Stimulated activated CD4-positive, alpha-beta T cell treated with anti-CD3 and anti-CD28 coated beads, Interleukin-15, amount 100 ng/mL, for 1 hour (primary cell): ENCODE measurements at places on chromosomes 2 and 18.

- no peak for DNase-seq
These were observed 36.6 kb downstream of the CEP68 start for GRCh38 chr2:65092791-65093190.

DNA sequence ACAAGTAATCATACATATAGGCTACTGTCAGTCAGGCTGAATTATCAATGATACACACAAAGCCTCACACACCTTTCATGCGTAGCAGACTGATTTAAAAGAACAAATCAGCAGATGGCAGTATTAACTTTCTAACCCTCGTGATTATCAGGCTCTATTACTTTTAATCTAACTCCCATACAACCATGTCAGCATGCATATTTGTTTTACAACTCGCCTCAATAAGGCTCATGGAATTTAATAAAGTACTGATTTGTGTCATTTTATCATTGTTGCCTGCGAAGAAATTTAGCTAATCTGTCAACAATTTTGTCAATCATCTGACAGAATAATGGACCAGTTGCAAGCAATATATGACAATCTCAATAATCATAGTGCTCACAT lies 82.8 kb downstream of the SLC25A12 start:
- no peak for DNase-seq

DNA sequence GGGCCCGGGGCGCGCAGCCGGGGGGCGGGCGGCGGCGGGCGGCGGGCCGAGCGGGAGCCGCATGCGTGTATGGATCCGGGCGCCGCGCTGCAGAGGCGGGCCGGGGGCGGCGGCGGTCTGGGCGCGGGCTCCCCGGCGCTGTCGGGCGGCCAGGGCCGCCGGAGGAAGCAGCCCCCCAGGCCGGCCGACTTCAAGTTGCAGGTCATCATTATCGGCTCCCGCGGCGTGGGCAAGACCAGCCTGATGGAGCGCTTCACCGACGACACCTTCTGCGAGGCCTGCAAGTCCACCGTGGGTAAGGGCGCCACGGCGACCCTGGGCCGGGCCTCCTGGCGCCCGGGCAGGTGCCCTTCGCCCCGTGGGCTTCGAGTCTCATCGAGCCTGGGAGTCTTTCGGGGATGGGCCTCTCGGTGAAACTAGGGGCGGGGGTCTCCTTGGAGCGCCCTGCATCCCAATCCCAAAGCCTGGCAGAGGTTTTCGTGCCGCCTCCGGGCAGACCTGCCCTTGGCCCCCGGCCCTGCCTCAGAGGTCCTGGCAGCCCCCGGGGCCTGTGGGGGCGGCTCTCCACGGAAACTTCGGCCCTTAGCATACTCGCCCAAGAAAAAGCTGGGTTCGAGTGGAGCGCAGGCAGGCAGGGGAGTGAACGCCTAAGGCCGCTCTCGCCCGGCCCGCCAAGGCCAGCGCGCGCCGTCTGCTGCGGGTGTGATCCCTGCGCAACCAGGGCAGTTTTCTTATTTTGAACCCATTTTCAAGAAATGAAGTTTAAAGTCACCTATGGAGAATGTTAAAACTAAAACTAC lies 622 bp downstream of the RAB12 start:
- no peak for DNase-seq

DNA sequence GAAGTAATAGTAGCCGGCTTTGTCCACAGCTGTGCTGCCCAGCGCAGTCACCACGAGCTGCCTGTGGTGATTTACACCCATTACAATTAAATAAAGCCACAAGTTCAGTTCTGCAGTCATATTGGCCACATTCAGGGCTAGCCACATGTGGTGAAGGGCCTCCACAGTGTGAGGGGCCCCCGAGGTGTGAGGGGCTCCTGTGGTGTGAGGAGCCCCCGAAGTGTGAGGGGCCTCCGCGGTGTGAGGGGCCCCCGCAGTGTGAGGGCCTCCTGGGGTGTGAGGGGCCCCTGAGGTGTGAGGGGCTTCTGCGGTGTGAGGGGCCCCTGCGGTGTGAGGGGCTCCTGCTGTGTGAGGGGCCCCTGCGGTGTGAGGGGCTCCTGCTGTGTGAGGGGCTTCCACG lies 191.2 kb downstream of the CTIF start:
- no peak for DNase-seq

GRCh38 chr2:144358979-144359541 lies 160.9 kb downstream of the ZEB2 start:
- no peak for DNase-seq

- DNase-seq: no peak
These were observed 81.9 kb downstream of the TGOLN2 start for GRCh38 chr2:85245891-85246290.

DNA sequence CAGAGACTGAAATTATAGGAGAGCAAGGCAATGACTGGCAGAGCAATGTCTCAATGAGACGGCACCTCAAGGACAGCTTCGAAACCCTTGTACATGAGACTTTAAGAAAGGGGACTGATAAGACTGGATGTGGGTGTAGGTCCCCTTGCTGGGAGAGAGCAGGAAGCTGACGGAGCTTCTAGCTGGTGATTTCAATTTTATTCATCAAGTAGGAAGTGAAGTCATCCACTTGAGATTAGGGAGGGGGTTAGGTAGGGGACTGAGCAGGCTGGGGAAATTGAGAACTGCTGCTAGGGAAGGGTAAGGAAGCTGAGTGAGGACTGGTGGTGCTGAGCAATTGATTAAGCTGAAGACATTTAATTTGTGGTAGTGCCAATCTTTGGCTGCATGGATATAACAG lies 99.5 kb upstream of the ITGB6 start:
- no peak for DNase-seq

- DNase-seq: no peak
These were observed 70.1 kb upstream of the CXCR4 start for GRCh38 chr2:136188086-136188485.
